ENCODE measurements at places on chromosomes 1 and 21.

GRCh38 chr1:154807048-154807591 lies 63.0 kb downstream of the KCNN3 start:
- DNase-seq = no peak

DNA sequence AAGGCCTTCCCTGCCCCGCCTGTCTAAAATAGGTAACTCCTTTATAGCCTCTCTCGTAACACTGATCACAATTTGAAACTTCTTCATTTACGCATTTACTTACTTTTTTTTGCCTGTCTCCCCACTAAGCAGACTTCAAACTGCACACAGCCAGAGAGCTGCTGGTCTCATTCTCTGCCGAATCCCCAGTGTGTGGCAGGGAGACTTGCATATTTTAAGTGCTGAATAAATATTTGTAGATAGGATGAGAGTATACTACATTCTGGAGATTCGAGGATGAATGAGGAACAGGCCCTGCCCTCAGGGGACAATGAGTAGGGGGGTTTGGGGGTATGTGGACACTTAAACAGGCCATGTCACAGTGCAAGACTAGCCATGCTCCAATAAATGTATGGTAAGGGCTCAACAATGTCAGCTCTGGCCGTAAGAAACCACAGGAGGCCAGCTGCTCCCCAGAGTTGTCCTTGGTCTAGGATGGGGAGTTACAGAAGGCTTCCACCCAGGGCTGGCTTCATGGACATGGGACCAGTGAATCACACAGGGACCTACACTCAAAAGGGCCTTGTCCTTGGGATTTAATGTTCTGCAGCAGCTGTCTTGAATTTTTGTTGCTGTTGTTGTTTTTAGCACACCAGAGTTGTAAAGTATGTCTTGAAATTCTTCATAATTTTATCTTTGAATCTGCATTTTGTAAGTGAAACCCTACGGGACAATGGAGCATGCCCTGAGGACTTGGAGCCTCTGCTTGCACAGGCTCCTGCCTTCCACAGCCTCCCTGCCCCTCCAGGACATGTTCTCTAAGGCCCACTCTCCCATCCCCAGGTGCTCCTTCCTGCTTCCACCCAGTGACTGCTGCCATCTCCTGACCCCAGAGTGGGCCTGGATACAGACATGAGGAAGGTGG lies 8.5 kb downstream of the DIO1 start:
- DNase-seq = no peak

GRCh38 chr1:115322631-115323030 lies 15.4 kb downstream of the NGF start:
- no peak for DNase-seq

GRCh38 chr21:26717146-26717739 lies 128.0 kb downstream of the ADAMTS1 start:
- DNase-seq = peak; percentile 6

DNA sequence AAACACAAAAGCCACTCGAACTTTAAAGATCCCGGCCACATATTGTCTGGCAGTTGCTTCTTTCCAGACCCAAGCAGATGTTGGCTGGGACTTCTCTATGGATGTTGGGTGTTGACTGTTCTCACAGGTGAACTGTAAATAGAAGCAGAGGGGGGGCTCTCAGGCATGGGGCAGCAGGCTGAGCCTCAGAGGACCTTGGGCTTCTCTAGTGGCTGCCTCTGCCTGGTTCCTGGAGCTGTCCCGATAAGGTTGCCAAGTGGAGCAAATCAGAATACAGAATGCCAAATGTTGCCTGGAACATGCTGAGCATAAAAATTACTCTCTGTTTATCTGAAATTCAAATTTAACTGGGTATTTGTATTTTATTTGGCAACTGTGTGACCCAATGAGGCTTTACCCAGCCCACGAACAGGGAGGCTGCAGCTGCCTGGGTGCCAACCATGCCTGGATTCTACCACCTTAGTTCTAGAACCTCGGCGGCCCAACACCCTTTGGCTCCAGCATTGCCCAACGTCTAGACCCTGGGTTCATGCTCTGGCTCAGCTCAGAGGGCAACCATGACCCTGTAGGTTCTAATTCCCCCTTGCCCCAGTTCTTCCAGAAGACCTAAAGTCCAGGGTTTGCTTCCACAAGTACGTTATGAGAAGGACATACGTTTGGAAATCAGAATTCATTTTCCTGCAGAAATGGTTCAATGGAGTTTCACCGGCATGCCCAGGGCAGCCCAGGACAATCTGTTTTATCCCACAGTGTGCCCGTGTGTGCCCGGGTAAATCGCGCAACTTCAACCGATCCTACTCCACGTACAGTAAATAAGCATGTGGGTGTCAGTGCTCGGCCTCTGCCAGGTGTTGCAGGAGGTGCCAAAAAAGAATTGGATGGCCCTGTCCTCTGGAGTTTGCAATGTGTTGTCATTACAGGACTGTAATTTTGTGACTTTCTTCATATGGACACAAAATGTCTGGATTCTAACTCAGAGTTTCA lies 5.4 kb upstream of the SLC45A1 start:
- no peak for DNase-seq

GRCh38 chr1:193313354-193314140 lies 127.1 kb upstream of the B3GALT2 start:
- no peak for DNase-seq

GRCh38 chr1:11990303-11991032 lies 10.2 kb downstream of the MFN2 start:
- DNase-seq = no peak

DNA sequence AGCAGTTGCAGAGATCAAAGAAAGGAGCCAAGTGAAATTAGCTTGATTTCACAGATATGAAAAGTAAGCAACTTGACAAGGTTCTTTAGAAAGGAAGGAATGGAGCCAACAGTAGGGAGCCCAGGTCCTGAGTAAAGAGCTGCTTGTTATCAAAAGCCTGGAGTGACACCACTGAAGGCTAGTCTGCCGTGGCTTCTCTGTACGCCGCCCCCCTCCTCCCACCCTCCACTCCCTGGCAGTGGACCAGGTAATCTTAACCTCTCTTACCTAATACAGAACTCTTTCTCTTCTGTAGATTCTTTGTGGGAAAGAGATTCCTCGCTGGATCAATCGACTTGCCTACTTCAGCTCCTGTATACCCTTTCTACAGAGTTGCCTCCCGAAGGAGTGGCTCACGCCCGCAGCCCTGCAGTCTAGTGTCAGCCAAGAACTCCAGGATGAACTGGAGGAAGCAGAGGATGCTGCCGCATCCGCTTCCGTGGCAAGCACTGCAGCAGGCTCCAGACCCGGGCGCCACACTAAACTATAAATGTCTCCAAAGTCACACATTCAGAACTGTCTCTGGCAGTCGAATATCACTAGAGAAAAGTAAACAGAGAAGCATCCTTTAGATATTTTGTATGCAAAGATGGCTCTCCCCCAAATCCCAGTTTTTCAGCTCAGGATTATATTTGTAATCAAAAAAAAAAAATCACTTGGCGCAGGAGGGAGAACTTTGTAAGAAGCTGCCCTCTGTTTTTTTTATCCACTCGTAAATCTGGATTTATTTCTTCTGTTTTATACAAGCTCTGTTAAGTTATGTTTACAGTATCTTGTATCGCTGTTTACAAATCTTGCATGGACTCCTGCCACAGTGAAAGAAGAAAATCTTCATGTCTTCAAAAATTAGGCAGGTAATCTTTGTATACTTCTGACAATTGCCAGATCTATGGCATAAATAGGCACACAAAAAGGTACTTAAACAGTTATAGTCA lies 52.6 kb downstream of the DESI2 start:
- no peak for DNase-seq
